Ascending aorta (tissue), 2 donors: ENCODE measurements at places on chromosomes 12 and 14.

DNA sequence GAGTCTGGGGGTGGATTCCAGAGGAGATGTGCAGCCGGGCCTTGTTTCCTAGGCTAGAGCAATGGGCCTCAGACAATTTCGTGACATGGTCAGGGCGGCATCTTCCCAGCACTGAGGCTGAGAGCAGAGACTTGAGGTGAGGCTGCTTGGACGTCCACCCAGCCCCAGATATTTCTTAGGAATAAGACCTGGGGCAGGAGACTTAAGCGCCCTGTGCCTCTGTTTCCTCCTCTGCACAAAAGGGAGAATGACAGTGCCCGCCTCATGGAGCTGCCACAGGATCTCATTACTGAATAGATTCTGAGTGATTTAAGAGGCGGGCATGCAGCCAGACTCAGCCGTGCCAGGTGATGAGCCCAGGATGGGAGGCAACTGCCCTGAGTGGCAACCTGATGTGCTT is 297.9 kb upstream of the SFSWAP start:
- DNase-seq = no peak

DNA sequence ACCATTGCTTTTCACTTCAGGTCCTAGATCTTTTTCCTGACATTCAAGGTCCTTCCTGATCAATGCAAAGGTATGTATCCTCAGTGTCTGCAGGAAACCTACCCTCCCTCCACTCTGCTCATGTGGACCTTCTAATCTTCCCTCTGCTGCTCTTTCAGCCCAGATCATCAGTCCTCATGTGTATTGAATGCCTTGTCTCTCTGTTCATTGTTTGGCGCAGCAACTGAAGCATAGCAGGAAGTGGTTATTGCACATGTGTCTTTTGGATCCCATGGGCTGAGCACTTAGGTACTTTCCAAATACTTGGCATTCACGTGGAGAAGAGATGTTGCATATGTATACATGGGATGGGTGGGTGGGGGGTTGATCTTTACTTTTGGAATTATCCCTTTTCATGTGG is 4.3 kb upstream of the NIN start:
- no peak for DNase-seq

DNA sequence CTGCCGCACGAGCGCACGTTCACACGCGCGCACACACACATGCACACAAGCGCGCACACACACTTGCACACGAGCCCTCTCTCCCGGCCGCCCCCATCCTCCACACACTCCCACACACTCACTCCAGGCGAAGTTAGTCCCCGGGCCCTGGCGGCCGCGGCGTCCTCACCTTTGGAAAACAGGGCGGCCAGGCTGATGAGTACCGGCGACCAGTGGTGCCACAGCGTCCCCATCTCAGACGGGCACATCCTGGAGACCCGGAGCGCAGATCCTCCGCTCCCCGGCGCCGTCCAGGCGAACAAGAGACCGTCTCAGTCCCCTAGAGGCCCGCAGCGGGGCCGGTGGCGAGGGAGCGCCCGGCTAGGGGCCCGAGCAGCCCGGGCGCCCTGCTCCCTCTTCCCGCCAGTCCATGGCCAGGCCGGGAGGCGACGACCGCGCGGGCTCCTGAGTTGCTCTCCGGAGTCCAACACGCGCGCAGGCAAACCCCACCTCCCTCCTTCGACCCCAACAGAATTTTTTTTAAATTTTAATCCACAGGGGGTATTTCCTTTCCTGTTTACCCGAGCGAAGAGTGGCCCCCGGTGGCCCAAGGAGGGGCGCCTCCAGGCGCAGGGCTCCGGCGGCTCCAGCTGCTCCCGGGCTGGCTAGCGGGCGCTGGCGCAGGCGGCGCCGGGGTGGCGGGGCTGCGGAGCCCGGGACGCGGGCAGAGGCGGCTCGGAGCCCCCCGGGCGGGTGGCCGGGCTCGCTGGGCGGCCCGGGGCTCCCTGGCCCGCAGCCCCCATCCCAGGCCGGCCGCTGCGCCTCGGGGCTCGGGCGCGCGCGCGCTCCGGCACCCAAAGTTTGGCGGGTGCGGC is 506 bp downstream of the TMEM132D start:
- no peak for DNase-seq

DNA sequence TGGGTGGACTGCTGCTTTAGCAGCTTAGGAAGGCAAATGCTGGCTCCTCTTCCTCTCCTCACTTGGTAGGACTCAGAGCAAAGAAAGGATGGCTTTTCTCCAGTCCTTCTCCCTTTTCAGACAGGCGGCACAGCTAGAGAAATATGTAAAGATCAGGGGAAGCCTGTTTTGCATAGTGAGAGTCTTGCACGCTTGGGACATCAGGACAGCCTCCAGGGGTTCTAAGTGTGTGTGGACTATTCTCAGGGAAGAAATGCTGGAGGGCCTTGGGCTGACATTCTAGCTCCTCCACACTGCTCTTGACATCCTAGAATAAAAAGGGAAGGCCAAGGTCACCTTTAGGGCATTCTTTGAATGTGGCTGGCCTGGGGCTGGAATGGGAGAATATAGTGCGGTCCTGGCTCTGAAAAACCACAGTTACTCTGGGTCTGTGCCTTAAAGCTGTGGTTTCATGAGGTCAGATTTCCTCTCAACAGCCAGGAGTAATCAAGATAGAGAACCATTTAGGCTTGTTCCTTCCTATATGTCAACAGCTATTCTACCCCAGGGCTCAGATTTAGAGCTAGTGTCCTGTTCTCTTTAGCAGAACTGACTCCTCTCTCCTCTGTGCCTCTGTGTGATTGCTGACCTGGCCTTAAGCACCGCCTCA is 24.3 kb downstream of the CMA1 start:
- no peak for DNase-seq

DNA sequence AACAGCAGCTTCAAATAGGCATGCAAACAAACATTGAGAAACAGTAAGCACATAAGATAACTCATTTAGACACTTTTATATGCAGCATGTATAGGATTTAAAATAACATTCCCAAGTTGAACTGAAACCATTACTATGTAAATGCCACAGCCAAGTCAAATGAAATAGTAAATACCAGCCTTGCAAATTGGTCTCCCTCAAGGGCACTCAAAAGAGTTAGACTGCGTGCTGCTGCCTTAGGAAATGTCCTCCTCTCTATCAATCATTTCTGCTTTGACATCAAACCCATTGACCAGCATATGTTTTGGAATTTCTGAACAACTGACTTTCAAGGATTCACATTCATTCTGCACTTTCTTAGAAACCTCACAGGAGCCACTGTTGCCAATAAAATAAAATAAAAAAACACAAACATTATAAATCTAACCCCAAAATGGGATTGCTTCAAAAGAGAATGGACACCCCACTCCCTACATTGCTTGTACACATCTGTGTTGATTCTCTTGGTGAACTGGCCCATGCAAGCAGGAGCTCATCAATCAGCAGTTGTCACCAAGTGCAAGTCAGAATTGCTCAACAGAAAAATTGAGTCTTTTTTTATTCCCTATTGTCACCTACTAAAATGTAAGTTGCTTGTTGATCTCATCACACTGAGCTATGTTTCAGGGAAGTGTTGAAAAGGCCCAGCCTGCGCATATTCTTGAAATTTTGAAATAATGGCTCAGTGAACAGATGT is 256.2 kb downstream of the DAD1 start:
- DNase-seq = no peak

DNA sequence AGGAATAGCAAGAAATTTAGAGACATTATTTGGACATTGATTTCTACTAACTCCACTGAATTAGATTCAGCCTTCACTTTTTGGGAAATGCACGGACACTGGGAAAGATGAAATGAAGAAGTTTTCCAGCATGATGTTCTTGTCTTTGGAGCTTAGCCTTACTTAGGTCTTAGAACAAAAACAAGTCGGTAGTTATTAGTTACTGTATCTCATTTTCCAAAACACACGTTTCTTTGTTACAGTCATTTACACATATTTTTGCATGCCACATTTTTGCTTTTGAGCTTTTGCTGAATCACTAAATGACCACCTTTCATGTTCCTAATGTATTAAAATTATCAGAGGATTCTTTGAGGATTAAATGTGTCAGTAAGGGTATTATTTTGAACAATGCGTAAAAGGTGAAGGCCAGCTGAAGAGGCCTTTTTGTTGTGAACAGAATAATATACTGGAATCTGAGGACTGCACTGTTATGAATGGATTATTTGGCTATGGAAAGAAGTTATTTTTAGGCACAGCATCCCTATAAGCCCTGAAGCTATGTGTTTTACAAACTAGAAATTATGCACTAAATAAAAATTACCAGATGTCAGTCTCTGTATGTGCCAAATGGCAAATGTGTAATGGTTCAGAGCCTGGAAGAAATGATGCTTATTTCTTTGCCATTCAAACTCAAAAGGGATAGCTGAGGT is 138.2 kb downstream of the SRGAP1 start:
- DNase-seq = no peak

DNA sequence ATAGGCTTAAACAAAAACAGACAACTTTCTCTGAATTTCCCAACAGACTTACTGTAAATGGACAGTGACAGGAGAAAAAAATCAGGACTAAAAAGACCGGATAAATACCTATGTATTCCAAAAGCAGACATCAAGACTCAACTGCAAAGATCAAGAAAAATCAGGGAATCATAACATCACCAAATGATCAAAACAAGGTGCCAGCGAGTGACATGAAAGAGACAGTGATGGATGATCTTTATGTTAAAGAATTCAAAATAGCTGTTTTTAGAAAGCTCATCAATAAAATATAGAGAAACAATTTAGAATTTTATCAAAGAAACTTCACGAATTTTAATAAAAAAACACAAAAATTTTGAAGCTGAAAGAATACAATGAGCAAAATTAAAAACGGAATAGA is 952.5 kb upstream of the ATXN7L3B start:
- no peak for DNase-seq
